Adipocyte (in vitro differentiated cells): ENCODE measurements at places on chromosomes 7 and 10.

- DNase-seq: no peak
Observed at GRCh38 chr7:155770241-155770640, 42.0 kb downstream of the SHH start.

GRCh38 chr7:107581387-107582013 is 1.5 kb downstream of the BCAP29 start:
- DNase-seq: peak; percentile 80

DNA sequence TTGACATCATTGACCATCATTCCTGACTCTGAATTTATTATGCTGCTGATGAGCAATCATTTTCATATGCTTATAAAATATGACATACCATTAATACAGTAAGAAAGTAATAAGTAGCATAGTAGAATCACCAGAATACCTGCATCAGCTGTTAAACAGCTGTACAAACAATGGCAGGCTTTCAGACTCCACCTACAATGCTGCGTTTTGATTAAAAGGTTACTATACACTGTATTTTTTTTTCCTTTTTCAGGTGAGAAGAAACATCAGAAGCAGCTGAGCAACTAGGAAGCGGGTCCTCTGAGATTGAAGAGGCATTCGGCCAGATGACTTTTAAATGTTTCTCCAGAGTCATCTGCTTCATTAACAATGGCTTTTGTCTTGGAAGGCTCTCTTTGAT is 7.1 kb downstream of the ASNS start:
- DNase-seq: no peak

DNA sequence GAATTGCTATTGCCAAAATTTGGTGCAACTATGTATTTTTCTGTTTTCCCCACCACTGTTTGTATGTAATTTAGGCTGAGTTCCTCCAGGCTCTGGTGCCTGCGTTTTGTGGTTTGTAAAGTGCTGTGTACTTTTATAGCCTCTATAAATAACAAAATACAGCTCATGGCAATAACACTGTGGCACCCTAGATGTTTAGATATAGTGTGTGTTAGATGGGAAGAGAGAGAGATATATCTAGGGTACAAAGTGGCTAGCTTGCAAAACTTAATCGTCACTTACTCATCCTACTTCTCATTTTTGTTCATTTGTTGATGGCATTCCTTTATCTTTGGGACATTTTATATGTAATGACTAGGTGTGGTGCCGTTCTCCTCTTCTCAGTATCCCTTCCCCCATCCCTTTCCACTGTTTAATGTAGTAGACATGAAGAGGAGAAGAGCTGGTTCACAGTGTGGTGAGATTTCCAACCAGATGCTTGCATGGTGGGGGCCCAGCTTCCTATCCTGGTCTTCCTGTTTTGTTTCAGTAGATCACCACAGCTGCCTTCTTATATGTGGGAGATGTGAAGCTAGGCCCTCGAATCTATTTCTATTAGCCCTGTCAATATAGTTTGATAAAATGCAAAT is 115.0 kb downstream of the SND1 start:
- DNase-seq: no peak

DNA sequence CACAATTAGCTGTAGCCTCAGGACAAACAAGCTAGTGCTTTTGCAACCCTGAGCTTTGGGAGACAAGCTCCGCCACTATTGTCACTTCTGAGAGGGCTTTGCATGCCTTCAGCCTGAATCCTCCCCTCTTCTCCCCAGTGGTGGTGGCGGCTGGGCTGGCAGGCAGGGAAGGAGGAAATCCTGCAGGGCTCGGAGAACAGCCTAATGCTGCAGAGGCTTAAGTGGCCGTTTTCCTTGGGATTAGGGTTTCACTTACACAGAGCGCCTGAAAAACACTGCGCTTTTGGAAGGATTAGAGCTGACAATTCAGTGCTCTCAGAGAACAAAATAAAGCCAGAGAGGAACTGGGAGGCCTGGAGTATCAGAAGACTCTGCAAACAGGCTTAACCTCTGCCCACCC is 71.3 kb downstream of the PAX2 start:
- no peak for DNase-seq

GRCh38 chr10:8105932-8106331 is 51.4 kb downstream of the GATA3 start:
- no peak for DNase-seq

DNA sequence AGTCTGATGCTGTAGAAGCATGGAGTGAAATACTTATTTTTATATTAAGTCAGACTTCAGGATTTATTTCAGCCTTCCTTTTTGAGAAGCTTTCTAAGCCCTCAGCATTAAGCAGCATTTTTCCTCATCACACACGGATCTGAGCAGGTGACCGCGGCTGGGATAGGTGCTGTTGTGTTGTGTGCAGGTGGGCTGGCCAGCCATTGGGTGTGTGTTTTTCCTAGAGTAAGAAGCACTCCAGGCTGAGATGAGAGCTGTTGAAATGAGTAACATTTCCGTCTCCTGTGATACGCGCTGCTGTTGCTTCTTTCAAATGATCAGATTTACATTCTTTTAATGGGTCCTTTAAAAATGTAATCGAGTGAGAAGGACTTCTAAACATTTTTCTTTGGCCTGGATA is 63.9 kb downstream of the INSYN2A start:
- DNase-seq: no peak

- no peak for DNase-seq
Observed at GRCh38 chr7:71627651-71628050, 495.7 kb downstream of the GALNT17 start.

DNA sequence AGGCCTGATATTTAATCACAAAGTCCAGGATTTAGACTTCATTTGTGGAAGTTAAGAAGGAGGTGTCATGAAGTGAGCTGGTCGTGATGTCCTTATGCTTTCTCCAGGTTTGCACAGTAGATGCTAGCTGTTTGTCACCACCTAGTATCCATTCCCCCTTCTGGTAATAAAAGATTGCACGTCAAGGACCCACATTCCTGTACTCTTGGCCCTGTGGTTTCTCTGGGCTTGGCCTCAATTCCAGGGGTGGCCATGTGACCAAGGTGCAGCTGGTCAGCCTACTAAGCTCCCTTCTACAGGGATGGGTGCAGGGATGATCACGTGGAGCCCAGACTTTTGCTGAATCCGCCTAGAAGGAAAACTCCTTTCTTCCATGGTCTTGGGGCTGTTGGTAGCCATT is 16.5 kb downstream of the NPS start:
- DNase-seq: no peak

DNA sequence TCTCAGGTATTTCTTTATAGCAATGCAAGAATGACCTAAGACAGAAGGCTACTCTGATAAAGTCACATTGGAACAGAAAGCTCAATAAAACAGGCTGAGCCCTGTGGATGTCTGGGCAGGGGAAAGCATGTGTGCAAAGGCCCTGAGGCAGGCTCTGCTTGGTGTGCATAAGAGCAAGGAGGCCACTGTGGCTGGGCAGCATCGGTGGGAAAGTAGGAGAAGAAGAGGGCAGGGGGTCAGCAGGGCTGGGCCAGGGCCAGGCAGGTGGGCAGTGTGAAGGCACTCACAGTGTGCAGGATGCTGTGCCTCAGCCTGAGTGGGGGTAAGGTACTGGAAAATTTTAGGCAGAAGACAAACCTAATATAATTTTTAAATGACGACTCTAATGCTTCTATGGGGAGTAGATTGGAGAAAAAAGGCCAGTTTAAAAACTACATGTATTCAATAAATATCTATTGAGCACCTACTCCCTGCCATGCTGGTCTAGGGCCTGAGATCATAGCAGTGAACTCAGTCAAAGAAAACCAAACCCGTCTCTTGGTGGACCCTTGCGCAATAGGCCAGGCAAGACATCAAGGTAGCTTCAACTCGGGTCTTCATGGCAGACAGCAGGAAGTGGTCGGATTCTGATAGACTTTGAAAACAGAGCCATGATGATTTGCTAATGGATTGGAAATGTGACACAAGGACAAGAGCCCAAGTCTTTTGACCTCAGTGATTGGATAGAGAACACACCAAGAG is 572.3 kb downstream of the TCERG1L start:
- DNase-seq: no peak

DNA sequence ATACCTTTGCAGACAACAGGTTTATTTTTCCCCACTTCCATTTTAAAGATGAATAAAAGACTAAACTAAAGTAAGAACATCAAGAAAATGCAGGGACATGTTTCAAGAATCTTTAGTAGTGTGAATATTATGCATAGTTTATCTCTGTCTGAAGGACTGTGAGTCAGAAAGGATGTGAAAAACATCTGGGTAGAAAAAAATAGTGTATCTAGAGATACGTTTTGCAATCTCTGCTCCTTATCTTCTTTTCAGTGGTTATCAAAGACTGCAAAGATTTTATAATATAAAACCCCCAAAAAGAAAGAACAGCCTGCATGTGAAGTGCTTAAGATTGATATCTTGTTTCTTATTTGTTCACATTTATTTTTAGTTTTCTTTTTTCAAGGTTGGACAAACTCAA is 101.9 kb upstream of the ARHGAP21 start:
- DNase-seq: peak; percentile 57

DNA sequence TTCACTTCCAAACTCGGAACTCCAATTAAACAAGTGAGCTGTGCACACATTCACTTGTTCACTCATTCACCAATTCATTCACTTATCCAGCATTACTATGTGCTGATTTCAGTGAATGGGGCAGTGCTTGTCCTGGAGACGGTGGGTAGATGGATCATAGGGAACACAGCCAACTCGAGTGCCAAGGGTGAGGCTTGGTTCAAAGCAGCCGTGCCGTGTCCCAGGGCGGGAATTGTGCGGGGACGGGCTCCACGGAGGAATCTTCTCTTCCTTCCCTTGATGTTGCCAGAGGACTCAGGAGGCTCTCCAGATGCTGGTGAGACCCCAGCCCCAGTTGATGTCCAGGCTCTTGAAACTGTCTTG is 2.9 kb downstream of the SH2D4B start:
- no peak for DNase-seq

DNA sequence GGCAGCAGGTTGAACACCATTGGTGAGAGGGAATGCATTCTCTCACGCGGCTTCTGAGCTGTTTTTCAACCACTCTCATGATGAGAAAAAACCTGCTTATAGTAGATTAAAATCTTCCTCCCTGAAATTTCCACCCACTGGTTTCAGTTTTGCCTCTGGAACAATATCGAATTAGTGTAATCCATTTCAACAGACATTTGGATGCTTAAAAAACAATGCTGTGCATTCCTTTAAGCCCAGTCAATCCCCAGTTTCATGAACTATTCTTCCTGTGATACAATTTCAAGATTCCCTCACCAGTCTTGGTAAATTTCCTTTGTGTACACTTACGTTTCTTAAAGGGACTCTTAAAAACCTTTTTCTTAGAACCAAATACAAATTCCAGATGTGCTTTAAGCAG is 89.6 kb downstream of the ITIH5 start:
- peak; percentile 58 for DNase-seq

DNA sequence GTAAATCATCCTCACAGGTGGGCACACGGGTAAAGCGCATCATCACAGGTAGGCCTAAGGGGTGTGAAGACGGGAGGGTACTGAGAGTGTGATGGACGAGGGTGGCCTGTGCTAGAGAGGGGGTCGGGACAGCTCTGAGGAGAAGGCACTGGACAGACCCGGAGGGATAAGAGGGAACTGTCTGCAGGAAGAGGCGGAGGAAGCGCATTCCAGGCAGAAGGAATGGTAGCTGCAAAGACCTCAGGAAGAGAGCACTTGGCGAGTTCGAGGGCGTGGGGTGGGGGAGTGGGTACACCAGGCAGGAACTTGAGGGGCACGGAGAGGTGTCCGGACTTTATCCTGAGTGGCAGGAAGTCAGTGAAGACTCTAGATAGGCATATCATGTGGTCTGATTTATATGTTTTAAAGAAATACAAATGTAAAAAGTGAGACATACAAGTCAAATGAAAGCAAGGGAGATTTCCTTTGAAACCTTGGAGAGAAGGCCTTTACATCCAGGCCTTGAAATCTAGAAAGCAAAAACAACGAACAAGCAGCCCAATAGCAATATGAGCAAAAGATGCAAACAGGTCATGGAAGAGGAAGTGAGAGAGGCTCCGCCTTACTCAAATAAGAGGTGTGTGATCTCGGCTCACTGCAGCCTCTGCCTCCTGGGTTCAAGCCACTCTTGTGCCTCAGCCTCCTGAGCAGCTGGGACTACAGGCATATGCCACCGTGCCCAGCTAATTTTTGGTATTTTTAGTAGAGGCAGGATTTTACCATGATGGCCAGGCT is 3.6 kb downstream of the LHPP start:
- no peak for DNase-seq

DNA sequence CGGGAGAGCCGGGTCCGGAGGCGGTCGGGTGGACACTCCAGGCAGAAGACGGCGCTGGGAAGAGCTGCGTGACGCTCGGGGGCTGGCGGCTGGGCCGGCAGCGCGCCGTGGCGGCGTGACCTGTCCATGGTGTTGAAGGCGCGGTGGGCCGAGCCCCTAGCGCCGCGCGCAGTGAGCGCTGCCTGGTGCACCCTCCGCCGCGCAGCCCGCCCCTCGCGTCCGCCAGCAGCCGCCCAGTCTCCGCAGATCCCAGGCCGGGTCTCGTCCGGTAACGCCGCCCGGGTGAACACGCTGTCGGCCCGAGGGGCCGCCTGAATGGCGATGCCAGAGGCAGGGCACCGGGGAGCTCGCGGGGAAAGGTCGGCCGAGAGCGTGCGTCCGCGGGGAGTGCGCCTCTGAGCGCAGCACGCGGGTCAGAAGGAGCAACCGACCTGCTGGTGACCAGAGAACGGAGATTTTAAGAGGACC is 657 bp upstream of the TMEM178B start:
- DNase-seq: peak; percentile 79

- DNase-seq: peak; percentile 80
Observed at GRCh38 chr7:102872460-102872859, 40.3 kb upstream of the LRRC17 start.

GRCh38 chr10:102626026-102626685 is 18.1 kb upstream of the TRIM8 start:
- no peak for DNase-seq

- DNase-seq: peak; percentile 48
Observed at GRCh38 chr7:23394488-23395171, 75.7 kb downstream of the IGF2BP3 start.

DNA sequence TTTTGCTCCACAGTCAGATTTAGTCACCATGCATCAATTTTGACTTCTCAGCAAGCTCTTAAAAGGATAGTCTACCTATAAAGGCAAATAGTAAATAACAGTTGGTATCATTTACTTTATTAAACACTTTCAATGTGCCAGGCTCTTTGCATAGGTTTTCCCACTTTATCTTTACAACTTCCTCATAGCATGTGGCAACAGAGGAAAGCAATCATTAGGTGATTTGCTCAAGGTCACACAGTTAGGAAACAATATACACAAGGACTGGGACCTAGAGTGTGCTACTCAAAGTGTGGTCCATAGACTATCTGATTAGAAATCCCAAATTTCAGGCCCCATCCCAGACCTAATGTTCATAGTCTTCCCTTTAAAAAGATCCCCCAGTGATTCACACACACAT is 212.3 kb downstream of the MTERF1 start:
- DNase-seq: no peak
